Stimulated activated CD4-positive, alpha-beta T cell treated with anti-CD3 and anti-CD28 coated beads, Interleukin-4, amount 100 ng/mL, for 1 hour (primary cell): ENCODE measurements at places on chromosomes 7 and 10.

DNA sequence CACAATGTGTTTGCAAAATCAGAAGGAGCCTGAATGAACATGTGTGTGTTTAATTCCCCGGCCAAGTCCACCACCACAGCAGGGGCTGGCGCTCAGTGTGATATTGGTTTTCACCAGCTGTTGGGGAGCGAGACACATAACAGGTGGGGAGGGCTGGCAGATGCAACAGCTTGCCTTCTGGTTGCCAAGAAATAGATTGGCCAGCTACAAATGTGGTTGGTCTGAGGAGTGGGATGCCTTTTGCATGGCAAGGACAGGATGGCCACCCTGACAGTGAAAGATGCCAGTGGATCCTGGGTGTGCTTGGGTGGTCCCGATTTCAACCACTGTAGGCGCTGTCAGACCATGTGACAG lies 292.5 kb upstream of the FZD8 start:
- no peak for DNase-seq

DNA sequence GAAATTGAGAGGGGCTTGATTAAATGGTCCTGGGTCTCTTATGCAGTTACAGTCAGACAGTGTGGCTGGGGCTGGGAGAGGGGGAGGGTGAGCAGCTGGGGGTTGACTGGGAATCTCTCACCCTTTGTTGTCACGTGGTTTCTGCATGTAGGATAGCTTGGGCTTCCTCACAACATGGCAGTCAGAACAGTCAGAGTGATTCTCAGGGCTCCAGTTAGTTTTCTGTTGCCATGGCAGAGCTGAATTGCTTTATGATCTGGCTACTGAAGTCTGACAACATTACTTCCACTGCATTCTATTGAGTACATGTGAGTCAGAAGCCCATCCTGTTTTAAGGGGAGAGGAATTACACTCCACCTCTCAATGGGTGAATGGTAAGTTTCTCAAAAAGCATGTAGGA lies 102.7 kb downstream of the WDR11 start:
- no peak for DNase-seq

- peak; percentile 14 for DNase-seq
These were observed 169.9 kb upstream of the ASAH2 start for GRCh38 chr10:50421026-50421719.

- DNase-seq, result no peak
These were observed 330.0 kb downstream of the ARL4A start for GRCh38 chr7:13017333-13017857.

DNA sequence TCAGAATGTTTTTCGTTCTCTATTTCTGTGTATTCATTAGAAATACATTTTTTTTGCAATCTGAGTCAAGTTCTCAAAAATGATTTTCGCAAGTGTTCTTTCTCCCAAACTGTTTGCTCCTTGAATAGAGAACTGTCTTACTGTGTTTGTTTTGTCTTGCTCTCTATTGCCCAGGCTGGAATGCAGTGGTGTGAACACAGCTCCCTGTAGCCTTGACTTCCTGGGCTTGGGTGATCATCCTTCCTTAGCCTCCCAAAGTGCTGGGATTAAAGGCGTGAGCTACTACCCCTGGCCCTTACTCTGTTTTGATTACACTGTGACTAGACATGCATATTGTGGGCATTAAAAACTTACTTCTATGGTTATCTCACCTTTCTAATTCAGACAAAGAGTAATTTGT lies 56.7 kb downstream of the LUC7L2 start:
- no peak for DNase-seq

- no peak for DNase-seq
These were observed 176.0 kb upstream of the NAMPT start for GRCh38 chr7:106460792-106461254.

GRCh38 chr7:29499932-29500331 lies 63.7 kb upstream of the PRR15 start:
- DNase-seq, result no peak

GRCh38 chr10:97321032-97321803 lies 2.1 kb downstream of the FRAT1 start:
- peak; percentile 11 for DNase-seq

DNA sequence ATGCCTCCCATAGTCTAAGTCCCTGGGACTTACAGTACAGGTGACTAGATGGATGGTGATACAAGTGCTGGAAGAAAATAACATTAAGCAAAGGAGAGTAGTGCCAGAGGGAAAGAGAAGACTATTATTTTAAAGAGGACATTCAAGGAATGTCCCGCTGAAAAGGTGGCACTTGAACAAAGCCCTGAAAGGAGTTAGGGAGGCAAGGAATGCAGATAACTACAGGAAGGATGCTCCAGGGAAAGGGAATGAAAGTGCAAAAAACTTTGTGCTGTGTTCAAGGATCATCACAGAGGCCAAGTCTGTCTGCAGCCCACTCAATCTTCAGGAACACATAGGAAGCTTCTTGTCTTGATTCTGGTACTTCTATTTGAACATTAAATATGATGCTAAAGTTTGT lies 14.9 kb downstream of the ANKMY2 start:
- DNase-seq, result no peak

- DNase-seq, result no peak
These were observed 57.2 kb downstream of the SUGCT start for GRCh38 chr7:40192036-40192435.

DNA sequence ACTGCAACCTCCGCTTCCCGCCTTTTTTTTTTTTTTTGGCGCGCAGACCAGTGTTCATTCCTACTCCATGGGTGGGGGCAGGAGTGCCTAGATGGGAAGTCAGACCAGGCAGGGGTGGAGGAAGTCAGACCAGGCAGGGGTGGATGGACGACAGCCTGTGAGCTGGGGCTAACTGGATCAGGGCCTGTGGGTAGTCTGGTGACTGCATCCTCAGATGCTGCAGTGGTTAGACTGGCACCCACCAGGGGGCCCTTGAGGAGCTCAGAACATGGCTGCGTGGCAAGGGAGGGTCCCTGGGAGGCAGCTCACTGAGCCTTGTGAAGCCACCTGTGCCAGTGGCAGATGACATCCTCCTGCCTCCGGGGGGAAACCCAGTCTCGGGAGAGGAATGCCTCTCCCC lies 35.1 kb downstream of the RCC1L start:
- DNase-seq, result no peak

GRCh38 chr7:13259930-13260329 lies 572.5 kb downstream of the ARL4A start:
- DNase-seq, result no peak

- no peak for DNase-seq
These were observed 4.6 kb upstream of the CFAP46 start for GRCh38 chr10:132946806-132947546.

GRCh38 chr7:160958-161725 lies 31.2 kb upstream of the FAM20C start:
- DNase-seq, result no peak

DNA sequence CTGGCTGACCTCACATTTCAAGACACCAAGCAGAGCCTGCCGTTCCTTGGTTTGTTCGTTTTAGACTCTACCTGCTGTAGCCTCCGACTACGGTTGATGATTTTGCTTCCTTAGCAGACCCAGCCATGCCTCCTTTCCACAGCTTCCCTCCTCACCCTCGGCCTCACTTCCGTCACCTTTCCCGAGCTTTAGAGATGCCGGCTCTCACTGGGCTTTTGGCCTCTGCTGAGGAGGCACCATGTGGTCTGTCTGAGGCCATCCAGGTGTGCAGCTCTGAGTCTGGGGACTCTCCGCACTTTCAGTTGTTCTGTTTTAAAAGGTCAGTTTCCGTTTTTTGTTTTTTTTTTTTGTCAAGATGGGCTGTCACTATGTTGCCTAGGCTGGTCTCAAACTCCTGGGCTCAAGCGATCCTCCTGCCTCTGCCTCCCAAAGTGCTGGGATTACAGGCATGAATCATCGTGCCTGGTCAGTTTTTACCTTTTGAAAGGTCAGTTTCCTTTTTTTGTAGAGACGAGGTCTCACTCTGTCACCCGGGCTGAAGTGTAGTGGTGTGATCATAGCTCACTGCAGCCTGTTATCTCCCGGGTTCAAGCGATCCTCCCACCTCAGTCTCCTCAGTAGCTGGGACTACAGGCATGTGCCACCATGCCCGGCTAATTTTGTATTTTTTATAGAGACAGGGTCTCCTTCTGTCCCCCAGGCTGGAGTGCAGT lies 11.7 kb downstream of the ORAI2 start:
- DNase-seq, result no peak

GRCh38 chr10:101832325-101832771 lies 11.3 kb downstream of the KCNIP2 start:
- DNase-seq, result no peak

GRCh38 chr10:87869773-87870551 lies 6.5 kb downstream of the PTEN start:
- no peak for DNase-seq

DNA sequence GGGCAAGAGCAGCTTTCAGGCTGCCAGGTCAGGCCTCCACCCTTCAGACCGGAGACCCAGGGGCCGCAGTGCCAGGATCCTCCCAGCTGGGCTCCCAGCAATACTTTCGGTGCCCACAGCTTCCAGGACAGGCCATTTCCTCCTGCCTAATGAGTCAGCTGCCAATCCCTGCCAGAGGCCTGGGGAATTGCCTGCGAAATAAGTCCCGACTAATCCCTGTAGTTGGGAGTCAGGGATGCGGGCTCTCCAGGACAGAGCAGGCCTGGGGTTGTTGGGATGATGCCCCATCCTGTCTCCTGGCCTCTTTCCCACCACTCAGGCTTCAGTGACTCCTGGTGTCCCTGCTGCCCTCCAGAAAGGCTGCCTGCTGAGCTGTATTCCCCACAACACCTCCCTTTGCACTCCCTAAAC lies 143.5 kb upstream of the UNC5B start:
- no peak for DNase-seq

GRCh38 chr7:155645662-155646061 lies 1.2 kb downstream of the RBM33 start:
- DNase-seq, result no peak
